ENCODE measurements at places on chromosomes 7 and 10.

DNA sequence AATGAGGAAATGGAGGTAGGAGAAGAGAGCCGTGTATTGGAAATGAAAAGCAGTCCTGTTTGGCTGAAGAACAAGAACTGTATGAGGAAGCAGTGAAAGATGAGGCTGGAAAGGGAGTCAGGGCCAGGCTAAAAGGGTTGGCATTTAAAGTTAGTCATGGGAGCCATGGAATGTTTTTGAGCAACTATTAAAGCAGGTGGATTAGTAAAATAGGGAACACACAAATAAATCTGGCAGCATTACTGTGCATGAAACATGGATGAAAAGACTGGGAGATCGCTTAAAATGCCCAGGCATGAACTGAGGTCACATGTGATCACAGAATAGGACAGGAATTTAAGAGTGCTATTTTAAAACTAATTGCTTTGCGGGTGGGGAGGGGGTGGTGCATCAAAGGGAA lies 1.4 kb upstream of the IFRD1 start:
- no peak for DNase-seq

DNA sequence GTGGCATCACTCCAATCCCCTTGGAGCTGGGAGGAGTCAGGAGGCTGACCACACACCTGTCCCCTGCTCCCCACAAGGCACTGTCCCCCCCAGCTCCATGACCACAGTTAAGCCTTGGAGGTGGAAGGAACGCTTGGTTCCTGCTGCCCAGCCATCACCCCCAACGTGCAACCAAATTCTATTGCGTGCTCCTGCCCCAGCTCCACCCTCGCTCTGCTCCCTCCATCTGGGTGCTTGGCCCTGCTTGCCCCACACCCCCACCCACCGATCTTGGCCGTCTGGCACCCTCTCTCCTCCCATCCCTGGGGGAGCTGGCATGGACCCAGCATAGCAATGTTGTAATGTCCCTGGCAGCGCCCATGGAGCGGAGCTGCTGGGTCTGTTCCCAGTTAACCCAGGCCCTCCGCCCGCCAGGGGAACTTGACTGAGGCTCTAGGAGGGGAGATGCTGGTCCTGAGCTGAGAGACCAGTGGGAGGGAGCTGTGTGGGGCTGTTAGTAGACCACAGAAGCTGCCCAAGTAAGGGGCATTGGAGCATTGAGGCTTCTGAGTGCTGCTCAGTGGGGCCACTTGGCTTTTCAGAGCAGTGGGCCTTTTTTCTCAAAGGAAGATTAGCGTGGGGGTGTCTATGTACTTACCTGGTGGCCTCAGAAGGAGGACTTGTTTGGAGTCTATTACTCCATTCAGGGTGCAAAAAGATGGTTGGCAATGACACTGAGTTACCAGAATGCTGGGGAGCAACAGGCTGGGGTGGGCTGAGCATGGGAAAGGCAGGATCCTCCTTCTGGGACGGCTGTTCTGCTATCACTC lies 1.1 kb downstream of the EPHB6 start:
- DNase-seq = no peak

- DNase-seq = no peak
Measured at GRCh38 chr10:104077247-104077646, 8.4 kb downstream of the COL17A1 start.

DNA sequence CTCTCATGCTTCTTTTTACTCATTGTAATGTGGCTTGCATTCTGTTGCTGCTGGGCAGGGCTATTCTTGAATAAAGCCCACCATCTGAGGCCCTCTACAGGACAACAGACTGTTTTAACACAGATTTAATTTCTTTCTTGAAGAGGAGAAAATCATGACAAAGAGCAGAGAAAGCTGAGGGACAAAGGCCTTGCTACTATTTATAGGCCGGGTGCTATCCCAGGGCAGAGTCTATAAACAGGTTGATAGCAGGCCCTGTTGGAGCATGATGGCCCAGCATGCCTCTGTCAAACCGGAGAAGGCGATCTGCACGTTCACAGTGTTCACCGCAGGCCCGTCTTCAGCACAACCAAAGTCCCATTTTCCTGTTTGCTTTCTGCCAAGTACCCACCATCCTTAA lies 3.0 kb downstream of the VIPR2 start:
- no peak for DNase-seq

- no peak for DNase-seq
Measured at GRCh38 chr10:101607124-101607523, 19.0 kb downstream of the DPCD start.

- DNase-seq = peak; percentile 96
Measured at GRCh38 chr7:142808802-142809583, 38.2 kb downstream of the PRSS2 start.

- DNase-seq = no peak
Measured at GRCh38 chr7:26688936-26689506, 175.4 kb downstream of the SKAP2 start.

DNA sequence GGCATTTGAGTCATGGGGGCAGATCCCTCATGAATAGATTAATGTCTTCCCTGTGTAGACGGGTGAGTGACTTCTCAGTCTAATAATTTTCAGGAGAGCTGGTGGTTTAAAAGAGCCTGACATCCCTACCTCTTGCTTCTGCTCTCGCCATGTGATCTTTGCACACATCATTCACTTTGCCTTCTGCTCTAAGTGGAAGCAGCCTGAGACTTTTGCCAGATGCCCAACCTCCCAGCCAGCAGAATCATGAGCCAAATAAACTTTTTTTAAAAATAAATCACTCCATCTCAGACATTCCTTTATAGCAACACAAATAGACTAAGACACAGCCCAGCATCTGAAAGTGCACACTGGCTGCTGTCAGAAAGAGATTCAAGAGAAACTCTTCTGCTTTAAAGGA lies 155.2 kb downstream of the ZNF365 start:
- DNase-seq = no peak

- DNase-seq = peak; percentile 43
Measured at GRCh38 chr10:61943674-61944378, 42.3 kb downstream of the ARID5B start.

DNA sequence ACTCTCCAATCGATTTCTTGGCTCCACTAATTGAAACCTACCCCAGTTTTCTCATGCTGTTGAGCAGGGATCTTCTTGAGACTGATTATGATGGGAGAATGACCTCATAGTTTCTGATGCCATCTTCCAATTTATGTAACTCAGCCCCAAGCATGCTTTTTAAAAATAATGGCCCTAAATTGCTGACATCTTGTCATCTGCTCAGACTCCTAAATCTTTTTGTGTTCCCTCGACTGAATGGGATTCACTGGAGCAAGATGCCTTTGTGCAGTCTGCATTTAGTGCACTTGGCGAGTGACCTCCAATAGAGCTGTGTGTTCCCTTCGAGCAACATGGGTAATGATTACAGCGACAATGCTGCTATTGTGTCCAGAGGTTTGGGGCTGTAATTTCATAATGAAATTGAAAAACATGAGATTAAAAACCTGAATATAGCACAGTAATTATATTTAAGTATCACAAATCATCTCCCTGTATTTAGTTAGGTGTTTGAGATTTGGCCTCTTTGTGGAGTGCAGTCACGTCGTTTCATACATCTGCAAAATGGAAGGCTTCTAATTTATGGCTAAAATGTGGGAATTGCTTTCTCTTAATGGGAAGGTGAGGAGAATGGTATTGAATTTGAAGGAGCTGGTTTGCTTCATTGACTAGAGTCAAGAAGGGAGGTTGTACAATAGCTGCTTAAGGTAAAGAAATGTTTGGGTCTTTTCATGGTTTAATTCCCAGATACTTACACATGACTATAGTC lies 192.9 kb downstream of the AUTS2 start:
- no peak for DNase-seq

DNA sequence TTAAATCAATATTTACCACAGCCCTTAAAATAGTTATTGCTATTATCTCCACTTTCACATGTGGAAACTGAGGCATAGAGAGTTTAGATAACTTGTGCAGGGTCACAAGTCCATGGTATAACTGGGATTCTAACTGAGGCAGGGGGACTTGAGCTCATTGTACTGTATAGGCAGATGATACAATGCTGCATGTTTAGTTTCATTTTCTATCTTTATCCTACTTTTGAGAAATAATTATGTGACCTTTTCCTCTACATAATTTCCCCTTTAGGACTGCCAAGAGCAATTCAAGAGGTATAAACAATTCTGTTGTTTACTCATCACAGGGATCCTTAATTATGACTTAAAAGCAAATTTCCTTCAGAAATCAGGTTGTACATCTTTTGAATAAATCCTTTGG lies 193.1 kb downstream of the SUGCT start:
- no peak for DNase-seq

GRCh38 chr10:10193848-10194247 lies 823.8 kb upstream of the CELF2 start:
- no peak for DNase-seq

DNA sequence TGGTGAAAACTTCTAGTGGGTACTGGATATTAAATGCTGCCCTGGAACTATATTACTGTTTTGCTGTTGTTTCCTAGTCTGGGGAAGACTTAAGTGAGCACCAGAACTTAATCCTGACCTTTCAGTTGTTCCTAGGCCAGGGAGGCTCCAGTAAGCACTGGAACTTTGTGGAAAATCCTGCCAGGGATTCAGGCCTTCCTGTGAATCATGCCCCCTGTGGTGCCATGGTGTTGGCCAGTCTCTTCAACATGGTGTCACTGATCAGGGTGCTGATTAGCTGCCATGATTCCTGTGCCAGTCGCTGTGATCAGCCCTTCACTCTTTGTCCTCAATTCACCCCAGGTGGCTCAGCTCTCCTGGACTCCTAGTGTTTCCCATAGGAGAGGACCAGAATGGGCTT lies 8.5 kb upstream of the AOAH start:
- DNase-seq = no peak

- DNase-seq = no peak
Measured at GRCh38 chr10:77533887-77534278, 103.7 kb downstream of the KCNMA1 start.

DNA sequence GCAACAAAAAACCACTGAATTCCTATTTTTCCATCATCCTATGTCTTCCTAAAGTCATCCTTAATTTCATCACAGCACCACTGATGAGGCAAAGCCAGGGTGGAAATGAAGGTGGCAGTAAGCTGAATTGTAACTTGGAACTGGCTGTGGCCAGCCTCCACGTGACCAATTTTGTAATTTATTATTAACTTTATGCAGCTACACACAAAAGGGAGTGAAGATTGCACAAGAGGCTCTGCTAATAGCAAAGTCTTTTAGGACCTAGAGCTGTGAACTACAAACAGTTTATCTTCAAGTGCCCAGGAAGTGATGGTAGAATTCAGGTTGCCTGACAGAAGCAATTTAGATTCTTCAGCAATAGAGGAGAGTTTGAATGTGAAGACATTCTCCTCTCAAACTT lies 176.4 kb downstream of the CCDC71L start:
- DNase-seq = no peak

GRCh38 chr10:60643874-60644273 lies 134.4 kb upstream of the CDK1 start:
- no peak for DNase-seq

DNA sequence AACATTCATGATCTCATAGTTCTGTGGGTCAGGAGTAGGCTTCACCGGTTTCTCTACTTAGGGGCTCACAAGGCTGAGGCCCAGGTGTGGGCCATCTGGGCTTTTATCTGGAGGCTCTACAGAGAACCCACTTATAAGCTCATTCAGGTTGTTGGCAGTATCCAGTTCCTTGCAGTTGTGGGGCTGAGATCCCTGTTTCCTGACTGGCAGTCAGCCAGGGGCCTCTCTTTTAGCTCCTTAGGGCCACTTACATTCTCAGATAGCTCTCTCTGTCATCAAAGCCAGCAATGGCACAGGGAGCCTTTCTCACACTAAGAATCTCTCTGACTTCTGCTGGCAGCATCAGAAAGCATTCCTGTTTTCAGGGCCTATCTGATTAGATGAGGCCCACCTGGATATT lies 18.2 kb upstream of the HECTD2 start:
- no peak for DNase-seq

GRCh38 chr10:15427843-15428414 lies 56.8 kb upstream of the FAM171A1 start:
- no peak for DNase-seq

GRCh38 chr10:57621466-57621865 lies 646.2 kb downstream of the IPMK start:
- no peak for DNase-seq

GRCh38 chr7:149489391-149490024 lies 8.1 kb downstream of the ZNF746 start:
- DNase-seq = no peak

GRCh38 chr10:5447056-5447455 lies 34.7 kb downstream of the NET1 start:
- no peak for DNase-seq

- DNase-seq = no peak
Measured at GRCh38 chr10:89454561-89455347, 40.4 kb downstream of the IFIT5 start.

DNA sequence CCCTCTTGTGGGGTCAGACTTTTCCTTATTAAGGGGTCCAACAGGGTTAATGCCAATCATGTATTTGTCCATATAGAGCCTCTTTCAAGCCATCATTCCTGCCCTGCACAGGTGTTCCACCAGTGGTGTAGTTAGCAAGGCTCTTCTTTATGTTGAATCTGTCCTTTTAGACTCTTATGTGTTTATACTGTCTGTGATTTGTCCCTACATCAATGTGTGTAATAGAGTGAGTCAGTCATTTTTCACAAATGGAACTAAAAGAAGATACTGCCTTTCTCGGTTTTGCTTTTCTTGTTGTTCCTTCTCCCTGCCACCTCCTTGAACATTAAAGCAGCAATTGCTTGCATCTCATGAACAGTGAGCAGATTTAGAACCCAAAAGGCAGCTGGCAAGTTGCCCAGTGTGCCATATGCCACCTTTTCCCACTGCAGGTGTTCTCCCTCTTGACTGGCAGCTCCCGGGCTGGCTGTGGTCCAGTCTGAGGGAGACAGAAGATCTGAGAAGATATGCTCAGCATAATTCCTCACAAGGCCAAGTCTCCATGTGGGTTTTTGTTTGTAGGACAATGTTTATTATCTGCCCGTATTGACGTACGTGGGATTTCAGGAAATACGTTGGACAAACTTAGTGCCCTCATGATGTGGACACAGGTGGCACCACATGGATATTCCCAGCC lies 154.1 kb downstream of the LHFPL3 start:
- DNase-seq = no peak

- DNase-seq = no peak
Measured at GRCh38 chr7:207418-208129, 15.2 kb downstream of the FAM20C start.

DNA sequence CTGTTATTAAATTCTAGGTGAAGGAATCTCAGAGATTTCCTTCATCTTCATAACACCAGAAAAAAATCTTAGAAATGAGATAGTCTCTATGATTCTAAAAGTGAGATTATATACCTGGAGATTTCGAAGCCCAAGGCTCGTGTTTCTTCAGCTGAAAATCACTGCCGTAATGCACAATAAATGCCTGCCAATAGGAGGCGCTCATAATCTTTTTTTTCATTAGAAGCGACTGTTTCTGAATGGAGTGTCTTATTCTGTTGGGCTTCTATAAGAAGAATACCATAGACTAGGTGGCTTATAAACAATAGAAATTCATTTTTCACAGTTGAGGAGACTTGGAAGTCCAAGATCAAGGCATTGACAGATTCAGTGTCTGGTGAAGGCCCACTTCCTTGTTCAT lies 294.7 kb downstream of the PRKG1 start:
- DNase-seq = no peak

DNA sequence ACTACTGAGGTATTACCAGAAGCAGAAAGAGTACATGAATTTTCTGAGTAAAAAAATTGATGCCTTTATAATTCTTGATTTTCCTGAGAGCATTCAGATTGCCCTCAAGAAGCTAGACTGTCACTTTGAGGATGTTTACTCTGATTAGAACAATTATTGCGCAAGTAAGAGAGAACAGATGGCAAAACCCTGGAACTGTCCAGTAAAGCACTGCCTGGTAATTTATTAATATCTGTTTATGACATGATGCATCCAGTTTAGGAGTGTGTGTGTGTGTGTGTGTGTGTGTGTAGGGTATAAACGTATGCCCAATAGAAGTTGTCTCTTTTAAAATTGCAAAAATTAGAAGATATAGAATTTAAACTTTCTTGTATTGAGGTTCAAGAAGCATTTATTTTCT lies 379.7 kb downstream of the PHTF2 start:
- DNase-seq = no peak

All from stimulated activated CD4-positive, alpha-beta T cell treated with anti-CD3 and anti-CD28 coated beads, Interleukin-1b, Interleukin-23, amount 100 ng/mL, for 48 hours (primary cell).